CD4-positive, alpha-beta T cell treated with Interleukin-1 beta for 1 hour (primary cell): ENCODE measurements at places on chromosomes 6 and 20.
A peak's percentile ranks its signal among the peaks of the same experiment; 100 is the strongest.

DNA sequence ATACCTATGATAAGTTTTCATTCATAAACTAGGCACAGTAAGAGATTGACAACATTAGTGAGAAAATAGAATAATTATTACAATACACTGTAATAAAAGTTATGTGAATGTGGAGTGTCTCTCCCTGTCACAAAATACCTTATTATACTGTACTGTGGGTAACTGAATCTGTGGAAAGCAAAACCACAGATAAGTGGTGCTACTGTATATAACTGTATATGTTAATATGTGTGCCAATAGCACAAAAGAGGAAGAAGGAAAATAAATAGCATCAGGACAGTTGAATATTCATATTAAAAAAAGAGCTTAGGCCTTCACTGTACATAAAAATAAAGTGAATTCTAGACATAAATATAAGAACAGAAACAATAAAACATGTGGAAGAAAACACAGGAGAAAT lies 243.5 kb downstream of the CDKAL1 start:
- no peak for DNase-seq

GRCh38 chr6:146341493-146342230 lies 202.0 kb upstream of the RAB32 start:
- DNase-seq: no peak

- no peak for DNase-seq
Observed at GRCh38 chr6:414447-414846, 22.9 kb downstream of the IRF4 start.

GRCh38 chr6:129730477-129731165 lies 20.6 kb upstream of the ARHGAP18 start:
- peak; percentile 65 for DNase-seq

GRCh38 chr20:22763257-22763906 lies 179.0 kb upstream of the FOXA2 start:
- no peak for DNase-seq

DNA sequence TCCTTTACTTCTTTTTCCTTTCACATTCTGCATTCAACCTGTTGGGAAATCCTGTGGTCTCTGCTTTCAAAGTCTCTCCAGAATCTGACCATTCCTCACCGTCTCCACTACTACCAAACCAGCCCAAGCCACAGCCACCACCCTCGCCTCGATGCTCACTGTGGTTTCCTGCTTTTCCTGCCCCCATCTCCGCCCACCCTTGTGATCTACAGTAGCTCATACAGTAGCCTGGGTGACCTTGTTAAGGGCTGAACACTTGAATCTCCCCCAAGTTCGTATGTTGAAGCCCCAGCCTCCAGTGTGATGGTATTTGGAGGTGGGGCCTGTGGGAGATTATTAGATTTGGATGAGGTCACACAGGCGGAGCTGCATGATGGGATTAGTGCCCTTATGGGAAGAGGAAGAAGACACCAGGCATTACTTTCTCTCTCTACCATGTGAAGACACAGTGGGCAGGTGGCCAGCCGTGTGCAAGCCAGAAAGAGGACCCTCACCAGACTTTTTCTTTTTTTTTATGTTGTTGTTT lies 189.0 kb upstream of the UST start:
- no peak for DNase-seq

DNA sequence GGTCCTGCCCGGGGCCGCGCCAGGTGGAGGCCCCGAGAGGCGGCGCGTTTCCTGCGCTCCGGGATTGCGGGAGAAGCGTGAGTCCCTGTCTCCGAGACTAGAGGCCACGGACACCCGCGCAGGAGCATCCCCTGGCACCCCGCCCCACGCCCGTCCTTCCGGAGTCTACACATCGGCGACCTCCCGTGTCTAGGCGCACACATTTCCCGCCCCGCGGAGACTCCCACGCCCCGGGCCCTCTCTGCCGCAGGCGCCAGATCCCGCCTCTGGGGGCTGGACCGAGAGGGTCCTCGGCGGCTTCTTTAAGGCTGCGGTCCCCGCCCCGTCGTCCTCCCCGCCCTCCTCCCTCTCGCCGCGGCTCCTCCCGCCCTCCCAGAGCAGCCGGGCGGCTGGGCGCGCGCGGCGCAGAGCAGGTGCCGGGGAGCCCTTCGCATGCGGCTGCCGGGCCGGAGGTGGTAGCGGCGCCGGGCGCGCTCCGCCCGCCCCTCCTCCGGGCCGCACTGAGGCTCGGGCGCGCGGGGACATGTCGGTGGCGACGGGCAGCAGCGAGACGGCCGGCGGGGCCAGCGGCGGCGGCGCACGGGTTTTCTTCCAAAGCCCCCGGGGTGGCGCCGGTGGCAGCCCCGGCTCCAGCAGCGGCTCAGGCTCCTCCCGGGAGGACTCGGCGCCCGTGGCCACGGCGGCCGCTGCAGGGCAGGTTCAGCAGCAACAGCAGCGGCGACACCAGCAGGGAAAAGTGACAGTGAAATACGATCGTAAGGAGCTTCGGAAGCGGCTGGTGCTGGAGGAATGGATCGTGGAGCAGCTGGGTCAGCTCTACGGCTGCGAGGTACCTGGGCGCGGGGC lies at the start of gene PPP1R14C:
TSS of gene PPP1R14C (plus strand) at position 375 of the 846 bp plus-strand sequence. CDS start at position 524, 149 bp downstream.
- peak; percentile 4 for DNase-seq

- peak; percentile 13 for DNase-seq
Observed at GRCh38 chr20:33733654-33734576, 2.1 kb downstream of the ZNF341 start.

- DNase-seq: no peak
Observed at GRCh38 chr6:148343047-148343782, 577 bp downstream of the SASH1 start.

- no peak for DNase-seq
Observed at GRCh38 chr20:41654292-41654691, 36.1 kb upstream of the CHD6 start.

DNA sequence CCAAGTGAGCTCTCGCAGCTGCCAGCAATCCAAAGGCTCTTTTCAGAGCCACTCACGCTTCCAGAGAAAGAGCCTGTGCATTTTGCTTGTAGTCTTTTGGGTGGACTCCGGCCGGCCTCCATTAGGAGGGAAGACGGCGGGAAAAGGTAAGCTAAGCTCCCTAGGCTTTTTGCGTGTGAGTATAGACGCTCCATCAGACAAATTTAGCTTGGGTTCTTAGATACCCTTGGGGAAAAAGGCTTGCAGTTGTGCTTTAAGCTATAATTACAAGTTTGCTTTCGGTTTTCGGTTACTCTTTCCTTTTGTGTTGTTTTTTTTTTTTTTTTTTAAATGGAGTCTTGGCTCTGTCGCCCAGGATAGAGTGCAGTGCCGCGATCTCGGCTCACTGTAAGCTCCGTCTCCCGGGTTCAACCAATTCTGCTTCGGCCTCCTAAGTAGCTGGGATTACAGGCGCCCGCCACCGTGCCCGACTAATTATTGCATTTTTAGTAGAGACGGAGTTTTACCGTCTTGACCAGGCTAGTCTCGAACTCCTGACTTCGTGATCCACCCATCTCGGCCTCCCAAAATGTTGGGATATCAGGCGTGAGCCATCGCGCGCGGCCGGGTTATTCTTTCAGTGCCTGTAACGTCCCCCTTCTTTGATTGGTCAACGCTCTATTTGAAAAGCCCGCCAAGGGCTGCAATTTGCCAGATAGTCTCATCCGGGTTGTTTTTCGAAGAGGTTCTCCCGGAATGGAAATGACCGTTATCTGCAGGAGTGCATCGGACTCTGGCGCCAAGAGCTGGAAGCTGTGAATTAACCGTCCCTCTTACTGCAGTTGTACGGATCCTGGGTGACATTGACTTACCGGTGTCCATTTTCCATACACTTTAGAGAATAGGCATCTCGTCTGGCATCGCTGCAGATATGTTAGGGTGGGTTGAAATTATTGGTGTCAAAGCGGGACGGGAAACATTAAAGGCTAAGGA lies 18.1 kb downstream of the OR2B2 start:
- DNase-seq: peak; percentile 87

DNA sequence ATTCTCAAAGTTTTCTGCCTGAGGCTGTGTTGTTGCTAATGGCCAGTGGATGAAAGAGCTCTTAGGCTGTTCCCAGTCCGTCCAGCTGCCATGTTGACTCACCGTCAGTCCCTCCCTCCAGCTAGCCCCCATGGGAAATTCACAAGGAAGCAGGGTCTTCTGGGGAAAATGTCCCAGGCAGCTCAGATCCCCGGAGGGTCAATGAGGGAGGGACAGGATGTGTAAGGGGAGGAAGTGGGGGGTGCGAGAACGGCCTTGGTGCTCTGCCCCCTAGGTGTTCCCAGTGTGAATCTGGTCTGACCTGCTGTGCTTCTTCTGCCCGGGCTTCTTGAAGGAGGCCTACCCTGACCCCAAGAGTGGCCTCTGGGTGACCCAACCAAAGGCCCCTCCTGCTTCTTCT lies 65.9 kb downstream of the CEBPB start:
- DNase-seq: no peak

GRCh38 chr6:147281895-147282565 lies 77.8 kb downstream of the STXBP5 start:
- DNase-seq: no peak

GRCh38 chr6:25066593-25066992 lies 130.8 kb upstream of the RIPOR2 start:
- no peak for DNase-seq

DNA sequence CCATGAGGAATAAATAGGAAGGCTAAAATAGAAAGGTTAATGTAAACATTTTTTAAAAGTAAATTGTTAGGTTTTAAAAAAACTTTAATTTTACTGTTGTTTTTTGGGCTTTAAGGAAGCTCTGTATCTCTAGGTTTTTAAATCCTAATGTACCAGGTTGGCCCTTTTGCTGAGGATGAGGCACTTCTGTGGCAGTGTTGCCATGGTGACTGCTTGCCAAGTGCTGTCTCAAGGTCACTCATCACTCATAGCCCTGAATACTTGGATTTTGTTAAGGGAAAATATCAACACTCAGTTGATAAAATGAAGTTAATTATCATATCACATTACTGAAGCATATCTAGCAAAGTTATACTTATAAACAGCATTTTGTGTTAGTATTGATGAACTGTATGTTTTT lies 50.2 kb downstream of the NCOA3 start:
- DNase-seq: no peak

- no peak for DNase-seq
Observed at GRCh38 chr20:62989201-62989601, 17.6 kb downstream of the BHLHE23 start.

DNA sequence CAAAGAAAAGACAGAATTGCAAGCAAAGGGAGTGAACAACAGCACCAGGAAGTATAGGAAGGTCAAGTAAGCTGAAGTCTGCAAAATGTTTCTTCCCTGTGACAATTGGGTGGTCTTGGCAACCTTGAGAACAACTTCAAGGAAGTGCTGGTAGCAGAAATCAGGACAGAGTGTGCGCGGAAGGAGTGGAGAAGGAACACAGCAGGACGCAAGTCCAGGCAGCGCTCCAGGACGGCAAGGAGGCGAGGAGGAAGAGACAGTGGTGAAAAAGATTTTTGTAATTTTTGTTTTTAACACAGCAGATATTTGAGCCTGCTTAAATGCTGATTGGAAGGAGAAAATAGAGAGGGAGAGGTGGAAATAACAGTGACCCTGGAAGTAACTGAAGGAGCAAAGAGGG lies 141.7 kb downstream of the F13A1 start:
- no peak for DNase-seq
